ENCODE measurements at places on chromosomes 16 and 17.

DNA sequence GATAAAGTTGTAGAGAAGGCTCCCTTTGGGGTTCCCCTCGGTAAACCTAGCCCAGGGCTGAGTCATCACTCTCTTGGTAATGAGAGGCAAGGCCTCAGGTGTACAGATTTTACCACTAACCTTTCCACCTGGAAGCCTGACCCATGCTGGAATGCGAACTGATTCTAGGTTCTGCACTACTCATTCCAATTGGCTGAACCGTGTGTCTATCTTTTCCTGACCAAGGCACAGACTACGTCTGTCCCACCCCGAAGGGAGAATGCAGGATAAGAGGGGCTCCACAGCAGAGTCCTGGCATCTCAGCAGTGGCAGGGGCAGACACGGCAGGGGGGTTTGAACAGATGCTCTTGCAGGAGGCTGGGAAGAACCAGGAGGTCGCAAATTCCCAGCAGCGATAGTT, 65.4 kb upstream of the B4GALNT2 start:
- no peak for DNase-seq

- no peak for DNase-seq
These were observed 53.5 kb downstream of the ABR start for GRCh38 chr17:1126250-1126797.

- no peak for DNase-seq
These were observed 12.5 kb downstream of the CEP295NL start for GRCh38 chr17:78890498-78890897.

- DNase-seq, result no peak
These were observed 93.9 kb upstream of the CORO6 start for GRCh38 chr17:29716566-29716965.
